Activated T-helper 2 cell treated with anti-CD3 and anti-CD28 coated beads, Interferon-gamma antibody, Interleukin-2, Interleukin-4, amounts not matched to agents 10 μg/mL and 5 μg/mL and 100 μg/mL, durations not matched to agents 14 hours and 24 hours and 36 hours (primary cell): ENCODE measurements at places on chromosomes 16 and 17. TPM values are rescaled to one million over a fixed set of nuclear protein-coding genes. Genes with fewer than 3 reads are reported as not detected.

GRCh38 chr17:71217769-71218168, 903.1 kb upstream of the SOX9 start:
- no peak for DNase-seq

FOXO3B gene
- total RNA-seq, result 5.7 and 6.3 TPM in 2 replicates

- DNase-seq, result no peak
Observed at GRCh38 chr16:47037396-47037745, 63.9 kb upstream of the DNAJA2 start.

DNA sequence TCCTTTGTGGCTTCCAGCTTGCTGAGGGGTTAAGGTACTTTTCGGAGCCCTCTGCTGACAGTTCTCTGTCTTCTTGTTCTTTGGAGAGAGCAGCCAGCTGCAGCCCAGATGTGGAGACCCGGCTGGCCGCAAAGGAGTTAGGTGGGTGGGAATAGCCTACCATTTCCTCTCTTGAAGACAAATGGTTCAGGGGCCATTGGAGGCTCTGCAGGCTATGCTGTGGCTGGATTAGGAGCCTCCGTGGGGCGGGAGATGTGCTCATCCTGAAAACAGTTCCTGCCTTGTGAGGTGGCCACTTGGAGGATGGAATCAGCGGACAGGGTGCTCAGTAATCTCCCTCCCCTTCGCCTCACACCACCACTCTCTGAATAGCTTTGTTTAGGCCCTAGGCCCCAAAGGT, 30.3 kb downstream of the MEOX1 start:
- no peak for DNase-seq

CCL8 gene
- not detected in 2 replicates for total RNA-seq

GRCh38 chr17:45973946-45974859, 24.8 kb upstream of the STH start:
- no peak for DNase-seq

DNA sequence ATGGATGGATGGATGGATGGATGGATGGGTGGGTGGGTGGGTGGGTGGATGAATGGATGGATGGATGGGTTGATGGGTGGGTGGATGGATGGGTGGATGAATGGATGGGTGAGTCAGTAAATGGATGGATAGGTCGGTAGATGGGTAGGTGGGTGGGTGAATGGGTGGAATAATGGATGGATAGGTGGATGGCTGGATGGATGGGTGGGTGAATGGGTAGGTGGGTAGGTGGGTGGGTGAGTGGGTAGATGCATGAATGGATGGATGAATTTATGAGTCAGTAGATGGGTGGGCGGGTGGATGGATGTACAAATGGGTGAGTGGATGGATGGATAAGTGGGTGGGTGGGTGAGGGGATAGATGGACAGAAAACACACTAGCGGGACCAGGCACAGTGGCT, 4.9 kb downstream of the ZG16B start:
- DNase-seq, result no peak

DNA sequence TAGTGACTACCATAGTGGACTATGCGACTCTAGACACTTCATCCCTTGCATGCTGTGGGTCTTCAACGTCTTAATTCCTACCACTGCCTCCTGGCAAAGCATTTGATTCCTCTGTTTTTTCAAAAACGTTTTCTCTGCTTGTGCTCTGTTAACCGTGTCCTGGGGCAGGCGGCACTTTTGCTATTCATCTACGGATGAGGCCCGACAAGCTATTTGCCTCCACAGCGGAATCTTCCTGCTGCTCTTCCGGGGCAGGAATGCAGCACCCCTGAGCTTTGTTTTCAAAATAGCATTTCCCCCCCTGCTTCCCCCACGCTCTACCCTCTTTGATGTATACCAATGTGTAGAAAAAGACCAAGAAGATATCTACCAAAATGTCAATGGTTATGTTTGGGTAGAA, 39.8 kb upstream of the METTL16 start:
- no peak for DNase-seq

FBXW10B gene
- total RNA-seq, result 0.46 and 0.55 TPM in 2 replicates

- DNase-seq, result no peak
Observed at GRCh38 chr16:28880589-28880915, 2.3 kb downstream of the ATP2A1 start.

FBXL16 gene
- 5.8 and 6.4 TPM in 2 replicates for total RNA-seq

SRCIN1 gene
- 0.14 and 0.16 TPM in 2 replicates for total RNA-seq

GRB7 gene
- total RNA-seq, result 0.39 and 0.74 TPM in 2 replicates

CPHXL2 gene
- not detected in 2 replicates for total RNA-seq

GRCh38 chr16:80887062-80887461, 82.7 kb upstream of the CDYL2 start:
- no peak for DNase-seq

- no peak for DNase-seq
Observed at GRCh38 chr17:49872754-49873377, 25.0 kb upstream of the TAC4 start.

PRR29 gene
- 0.14 and 0.18 TPM in 2 replicates for total RNA-seq

- DNase-seq, result no peak
Observed at GRCh38 chr17:2965621-2966595, 97.5 kb downstream of the OR1D5 start.

- peak; percentile 50 for DNase-seq
Observed at GRCh38 chr16:3654249-3654991, at the start of gene DNASE1. Gene DNASE1, plus strand, starts transcription at chr16:3654691. Its CDS starts 683 bp downstream, at chr16:3655374.

DNA sequence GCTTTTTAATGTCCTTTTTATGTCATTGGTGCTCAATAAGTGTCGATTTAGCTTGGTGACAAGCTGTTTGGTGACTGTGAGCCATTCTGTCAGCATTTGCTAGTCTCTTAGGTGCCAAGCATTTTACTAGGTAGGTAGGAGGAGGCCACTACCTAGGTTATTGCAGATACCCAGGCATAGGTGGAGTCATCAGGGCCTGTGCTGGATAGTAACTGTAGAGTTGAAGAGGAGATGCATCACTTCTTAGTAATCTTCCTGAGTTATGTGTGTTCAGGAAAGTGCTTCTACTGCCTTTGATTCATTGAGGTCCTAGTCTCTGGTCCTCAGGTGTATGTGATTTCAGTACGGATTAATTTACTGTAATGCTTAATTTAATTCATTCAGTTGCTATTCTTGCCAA, 17.7 kb downstream of the USP10 start:
- DNase-seq, result no peak

ALDH3A1 gene
- total RNA-seq, result not detected in 2 replicates

- no peak for DNase-seq
Observed at GRCh38 chr16:51119556-51119955, 31.5 kb downstream of the SALL1 start.

DNA sequence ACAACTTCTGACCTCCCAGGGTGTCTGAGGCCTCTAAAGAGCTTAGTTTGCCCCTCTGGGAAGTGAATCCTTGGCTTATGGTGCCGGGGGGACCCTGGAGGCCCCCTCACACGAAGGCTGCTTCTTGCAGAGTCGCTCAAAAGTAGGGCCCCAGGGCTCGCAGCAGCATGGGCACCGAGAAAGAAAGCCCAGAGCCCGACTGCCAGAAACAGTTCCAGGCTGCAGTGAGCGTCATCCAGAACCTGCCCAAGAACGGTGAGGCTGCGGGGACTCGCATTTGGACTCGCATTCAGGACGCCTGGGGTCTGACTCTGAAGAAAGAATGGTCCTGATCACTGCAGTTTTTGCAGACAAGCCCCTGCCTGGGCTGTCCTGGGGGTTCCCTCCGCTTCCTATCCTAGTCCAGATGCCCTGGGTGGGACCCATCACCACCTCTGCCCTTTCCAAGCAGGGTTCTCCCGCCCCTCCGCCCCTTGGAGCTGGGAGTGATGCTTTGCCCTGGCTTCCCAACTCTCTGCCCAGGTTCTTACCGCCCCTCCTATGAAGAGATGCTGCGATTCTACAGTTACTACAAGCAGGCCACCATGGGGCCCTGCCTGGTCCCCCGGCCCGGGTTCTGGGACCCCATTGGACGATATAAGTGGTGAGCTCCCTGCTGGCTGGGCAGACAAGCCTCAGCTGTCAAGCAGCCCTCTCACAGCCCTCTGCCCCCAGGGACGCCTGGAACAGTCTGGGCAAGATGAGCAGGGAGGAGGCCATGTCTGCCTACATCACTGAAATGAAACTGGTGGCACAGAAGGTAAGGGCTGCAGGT, 698 bp downstream of the ACBD4 start:
- no peak for DNase-seq
